Activated T-cell treated with anti-CD3 and anti-CD28 coated beads, Interleukin-2, amount 50 U/mL, for 1 hour (primary cell): ENCODE measurements at places on chromosomes 5 and 9.

GRCh38 chr9:88949961-88950340, 41.3 kb upstream of the S1PR3 start:
- DNase-seq = no peak

DNA sequence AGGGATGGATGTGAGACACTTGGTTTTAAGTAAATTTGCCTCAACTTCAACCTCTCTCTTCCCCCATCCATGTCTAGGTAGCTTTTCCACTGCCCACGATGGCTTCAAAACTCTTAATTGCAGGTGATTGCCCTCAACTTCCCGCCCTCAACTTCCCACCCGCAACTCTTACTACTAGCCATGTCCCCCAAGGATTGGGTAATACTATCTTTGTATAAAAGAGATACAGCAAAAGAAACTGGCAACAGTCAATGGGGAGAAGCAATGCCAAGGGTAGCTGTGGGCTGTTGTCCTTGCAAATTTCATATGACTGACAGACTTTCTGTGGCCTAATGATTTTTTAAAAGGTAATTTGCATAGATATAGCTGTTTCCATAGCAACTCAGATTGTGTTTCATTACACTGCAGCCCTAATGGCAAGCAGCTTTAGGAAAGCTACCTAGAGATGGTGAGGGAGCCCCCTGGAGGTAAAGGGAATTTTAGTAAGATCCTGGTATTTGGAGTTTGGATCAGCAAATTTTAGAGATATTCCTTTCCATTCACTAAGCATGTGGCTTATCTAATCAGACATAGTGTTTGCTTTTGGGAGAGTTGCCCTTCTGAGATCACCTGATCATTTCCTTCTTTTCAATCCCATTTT, 421.5 kb upstream of the DAP start:
- no peak for DNase-seq

DNA sequence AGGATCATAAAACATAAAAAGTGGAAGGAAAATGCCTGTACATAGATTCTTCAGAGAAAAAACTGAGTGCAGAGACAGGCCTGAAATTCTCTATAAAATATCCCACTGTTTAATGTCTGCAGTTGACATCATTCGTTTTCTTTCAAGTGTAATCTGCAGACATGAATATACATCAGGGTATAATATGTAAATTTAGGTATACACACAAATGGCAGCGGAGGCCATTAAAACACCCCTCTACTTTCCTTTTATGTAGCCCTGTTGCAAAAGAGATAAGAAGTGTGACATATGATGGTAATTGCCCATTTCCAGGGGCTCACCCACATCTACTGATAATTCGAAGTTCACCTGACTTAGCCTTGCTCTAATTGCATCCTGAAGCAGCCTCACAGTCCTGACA, 164.3 kb downstream of the SLC24A2 start:
- DNase-seq = no peak

DNA sequence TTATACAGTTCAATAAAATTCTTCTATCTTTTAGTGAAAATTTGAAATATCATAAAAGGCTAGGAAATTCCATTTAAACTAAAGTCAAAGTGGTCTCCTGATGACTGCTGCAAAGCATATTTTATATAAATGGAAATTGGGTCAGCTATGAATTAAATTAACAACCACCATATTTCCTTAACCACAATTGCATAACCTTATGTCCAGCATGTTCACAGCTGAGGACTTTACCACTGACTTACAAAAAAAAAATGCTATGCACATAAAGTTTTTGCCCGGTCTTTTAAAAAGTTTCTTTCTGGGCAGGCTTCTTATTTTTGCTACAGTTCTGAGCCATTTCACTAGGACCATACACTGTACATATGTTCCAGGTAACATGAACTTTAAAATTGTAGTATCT, 208.6 kb upstream of the RGMB start:
- no peak for DNase-seq

DNA sequence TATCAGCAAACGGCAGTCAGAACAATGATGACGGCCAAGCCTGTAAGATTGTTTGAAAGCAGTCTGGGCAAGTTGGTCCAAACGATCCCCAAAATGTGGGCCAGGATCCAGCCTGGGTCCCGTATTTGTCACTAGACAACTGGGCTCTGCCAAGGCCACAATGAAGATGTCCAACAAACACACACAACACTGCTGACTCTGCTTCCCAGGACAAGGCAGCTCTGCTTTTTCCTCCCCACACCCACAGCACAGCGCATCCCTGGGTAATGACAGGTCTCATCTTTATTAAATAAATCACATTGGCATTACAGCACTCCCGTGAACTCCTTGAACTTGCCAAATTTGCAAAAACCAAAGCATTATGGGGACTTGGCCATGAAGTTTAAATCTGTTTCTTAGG, 424.1 kb upstream of the ACTBL2 start:
- DNase-seq = no peak

DNA sequence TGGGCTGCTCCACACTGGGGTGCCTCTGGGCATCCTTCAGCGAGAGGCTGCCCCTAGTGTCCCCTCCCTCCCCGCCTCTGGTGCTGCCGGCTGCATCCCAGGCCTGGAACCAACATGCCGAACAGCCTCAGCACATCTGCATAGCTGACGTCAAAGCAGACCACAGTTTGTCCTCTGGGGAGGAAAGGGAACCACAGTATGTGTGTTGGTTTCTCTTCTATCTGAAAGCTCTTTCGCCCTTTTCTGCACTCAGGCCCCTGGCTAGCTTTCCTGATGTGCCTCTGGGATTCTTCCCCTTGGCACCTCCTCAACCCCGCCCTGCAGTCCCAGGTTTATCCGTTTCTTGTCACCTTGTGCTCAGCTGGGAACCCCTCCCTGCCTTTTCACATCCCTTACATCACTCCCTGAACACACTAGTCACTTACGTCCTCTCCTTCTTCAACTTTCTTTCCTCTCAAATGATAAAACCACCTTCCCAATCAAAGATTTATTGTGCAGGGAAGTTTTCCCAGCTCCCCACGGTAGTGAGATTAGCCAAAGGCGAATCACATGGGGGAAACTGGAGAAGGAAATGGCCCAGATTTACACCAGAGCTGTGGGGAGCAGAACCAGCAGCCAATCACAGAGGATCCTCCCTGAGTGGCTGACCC, 35.5 kb upstream of the B4GALT1 start:
- DNase-seq = peak; percentile 26

- no peak for DNase-seq
These were observed 515.9 kb upstream of the CYLC2 start for GRCh38 chr9:102479191-102479590.
